Glutamatergic neuron (in vitro differentiated cells): ENCODE measurements at places on chromosomes 16 and 17. TPM values are rescaled to one million over a fixed set of nuclear protein-coding genes. Genes with fewer than 3 reads are reported as not detected.

DNA sequence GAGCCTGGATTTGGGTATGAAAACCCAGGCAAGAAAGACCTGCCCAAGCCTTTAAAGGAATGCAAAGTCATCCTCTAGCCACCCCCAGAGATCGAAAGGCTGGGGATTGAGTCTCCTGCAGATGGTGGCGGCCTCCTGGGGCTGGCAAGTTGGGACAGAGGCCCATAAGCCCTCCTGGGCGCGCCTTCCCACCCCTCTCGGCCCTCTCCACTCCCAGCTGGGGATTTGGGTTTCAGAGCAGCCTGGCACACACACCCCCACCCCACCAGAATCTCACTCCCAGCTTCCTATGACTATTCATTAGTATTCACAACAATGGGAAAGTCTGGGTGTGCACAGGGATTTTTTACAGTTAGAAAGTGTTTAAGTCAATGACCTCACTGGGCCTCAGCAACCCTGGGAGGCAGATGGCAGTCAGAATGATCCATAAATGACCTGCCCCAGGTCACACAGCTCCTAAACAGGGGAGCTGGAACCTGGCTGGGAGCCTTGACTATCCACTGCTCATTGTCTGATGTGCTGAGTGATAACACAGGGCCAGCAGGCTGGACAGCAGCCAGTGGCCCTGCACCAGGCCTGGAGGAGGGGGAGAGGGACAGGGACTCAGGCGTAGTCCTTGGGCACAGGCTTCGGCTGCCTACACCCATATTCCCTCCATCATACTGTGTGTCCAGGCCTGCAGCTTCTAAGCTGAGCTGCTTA is 12.1 kb downstream of the NHERF1 start:
- no peak for DNase-seq

DNA sequence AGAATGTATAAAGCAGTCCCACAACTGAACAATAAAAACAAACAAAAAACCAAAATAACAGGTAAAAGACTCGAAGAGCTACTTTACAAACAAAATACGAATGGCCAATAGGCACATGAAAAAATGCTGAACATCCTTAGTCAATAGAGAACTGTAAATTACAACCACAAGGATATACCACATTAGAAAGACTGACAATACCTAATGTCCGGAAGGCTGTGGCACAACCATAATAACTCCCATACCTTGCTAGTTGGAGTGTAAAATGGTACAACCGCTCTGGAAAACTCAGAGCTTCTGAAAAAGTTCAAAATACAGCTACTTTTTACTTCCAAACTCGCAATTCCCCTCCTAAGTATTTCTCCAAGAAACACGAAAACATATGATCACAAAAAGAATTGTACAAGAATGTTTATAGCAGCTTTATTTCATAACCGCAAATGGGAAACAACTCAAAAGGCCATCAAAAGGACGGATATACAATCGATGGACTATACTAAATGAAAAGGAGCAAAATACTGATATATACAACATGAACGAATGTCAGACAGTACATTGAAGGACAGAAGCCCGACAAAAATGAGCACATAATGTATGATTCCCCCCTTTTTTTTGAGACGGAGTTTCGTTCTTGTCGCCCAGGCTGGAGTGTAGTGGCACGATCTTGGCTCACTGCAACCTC is 2.3 kb downstream of the TP53 start:
- no peak for DNase-seq

The RNF112 gene
- 8.6 TPM for total RNA-seq

The PHKB gene
- total RNA-seq = 123 TPM

The RBFOX1 gene
- 30.5 TPM for total RNA-seq

DNA sequence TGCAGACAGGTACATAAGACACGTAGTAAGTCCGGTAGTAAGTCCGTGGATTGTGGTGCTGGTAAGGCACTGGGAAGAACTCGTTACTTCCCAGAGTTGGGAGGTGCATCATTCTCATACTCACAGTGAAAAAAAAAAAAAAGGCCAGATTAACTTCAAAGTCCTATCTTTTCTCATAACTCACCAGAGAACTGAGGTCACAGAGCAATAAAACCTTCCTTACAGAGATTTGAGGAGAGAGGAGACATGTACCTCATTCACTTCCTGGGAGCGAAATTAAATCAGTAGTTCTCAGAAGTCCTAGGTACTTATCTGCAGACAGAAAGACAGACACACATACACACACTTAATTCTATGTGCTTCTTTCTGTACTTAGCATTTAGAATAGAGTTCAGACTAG is 22.5 kb downstream of the MPHOSPH6 start:
- no peak for DNase-seq

DNA sequence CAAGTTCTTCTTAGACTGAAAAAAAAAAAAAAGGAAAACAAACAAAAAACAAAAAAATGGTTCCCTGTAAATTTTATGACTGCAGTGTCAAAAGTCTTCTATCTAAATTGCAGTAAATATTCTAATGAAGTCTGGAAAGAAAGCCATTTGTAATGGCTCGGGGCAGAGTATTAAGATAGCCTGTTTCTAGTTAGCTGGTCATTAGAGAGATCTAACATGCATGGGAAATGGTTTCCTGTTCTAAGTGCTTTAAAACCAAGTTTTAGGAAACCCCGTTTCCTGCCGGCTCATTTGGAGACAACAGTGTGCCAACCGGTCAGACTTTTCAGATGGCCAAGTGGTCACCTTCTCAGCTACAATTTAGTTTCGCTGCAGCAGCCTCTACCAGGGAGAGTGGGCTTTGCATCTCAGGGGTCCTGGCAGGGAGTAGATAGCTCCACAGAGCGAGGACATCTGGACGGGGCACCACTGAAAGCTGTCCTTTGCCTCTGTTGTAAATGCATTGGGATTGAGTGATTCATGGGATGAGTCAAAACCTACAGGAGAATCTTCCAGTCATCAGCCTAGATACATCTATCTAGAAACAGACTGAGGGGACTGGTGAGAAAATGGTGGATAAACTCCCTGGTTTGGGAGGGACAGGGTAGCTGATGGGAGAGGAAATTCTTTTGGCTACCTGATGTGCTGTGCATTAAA is 473.2 kb upstream of the SALL1 start:
- no peak for DNase-seq

- DNase-seq = no peak
Observed at GRCh38 chr16:54493061-54493460, 206.5 kb upstream of the IRX3 start.

The ENGASE gene
- total RNA-seq = 51.5 TPM

DNA sequence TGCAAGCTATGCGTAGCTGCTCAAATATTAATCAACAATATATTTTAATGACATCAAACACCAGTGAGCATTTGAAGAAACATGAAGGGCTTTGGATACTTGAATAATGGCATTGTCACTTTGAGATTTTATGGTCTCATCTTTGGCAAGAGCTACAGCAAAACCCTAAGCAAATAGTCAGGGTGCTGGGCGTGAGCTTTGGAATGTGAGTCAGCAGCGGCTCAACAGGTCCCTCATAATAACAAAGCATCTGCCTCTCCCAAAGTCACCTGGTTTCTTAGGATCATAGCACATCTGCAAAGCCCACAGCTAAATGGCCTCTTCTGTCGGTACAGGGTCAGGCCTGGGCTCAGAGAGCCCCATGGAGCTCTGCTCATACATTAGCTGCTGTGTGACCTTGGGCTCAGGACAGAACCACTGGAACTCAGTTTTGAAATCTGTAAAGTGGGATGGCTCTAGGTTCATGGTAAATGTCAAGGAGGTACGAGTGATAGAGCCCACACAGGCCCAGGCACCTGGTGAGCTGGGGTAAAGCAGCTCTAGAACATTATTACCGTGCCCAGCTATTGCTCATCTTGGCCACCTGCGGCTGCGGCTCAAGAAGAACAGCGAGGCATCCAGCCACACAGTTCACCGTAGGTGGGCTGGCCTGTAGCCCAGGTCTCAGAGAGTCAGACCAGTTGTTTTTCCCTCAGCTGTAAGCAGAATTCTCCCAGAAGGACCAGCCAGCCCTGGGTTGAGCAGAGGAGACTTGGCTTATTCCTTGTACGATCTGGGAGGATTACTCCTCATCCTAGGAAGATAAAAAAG is 544.5 kb upstream of the CDH11 start:
- DNase-seq = no peak

DNA sequence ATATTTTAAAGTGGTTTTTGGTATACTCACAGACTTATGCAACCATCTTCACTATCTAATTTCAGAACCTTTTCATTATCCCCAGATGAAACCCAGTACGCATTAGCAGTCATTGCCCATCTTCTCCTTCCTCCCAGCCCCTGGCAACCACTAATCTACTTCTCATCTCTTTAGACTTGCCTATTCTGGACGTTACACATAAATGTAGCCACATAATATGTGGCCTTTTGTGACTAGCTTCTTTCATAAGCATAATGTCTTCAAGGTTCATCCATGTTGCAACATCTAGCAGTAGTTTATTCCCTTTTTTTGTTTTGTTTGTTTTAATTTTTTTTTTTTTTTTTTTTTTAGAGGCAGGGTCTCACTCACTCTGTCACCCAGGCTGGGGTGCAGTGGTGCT is 28.5 kb upstream of the C17orf107 start:
- DNase-seq = no peak

DNA sequence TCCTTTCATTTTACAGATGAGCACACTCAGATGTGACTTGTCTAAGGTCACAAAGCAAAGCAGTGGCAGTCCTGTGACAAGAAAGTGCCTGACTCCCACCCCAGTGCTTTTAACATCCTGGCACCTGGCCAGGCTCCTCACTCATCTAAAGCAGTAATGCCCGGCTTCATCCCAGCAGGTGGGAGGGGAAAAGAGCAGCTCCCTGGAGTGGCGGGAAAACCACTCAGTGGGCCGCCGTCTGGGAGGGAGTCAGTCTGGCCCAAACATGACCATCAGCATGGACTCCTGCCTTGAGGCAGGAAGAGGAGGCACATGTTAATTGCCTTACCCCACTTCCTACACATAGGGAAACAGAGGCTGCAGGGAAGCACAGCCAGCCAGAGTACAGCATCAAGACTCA is 2.6 kb downstream of the PCGF2 start:
- no peak for DNase-seq

The SLC38A8 gene
- not detected for total RNA-seq

The IRF8 gene
- 1.0 TPM for total RNA-seq

GRCh38 chr16:6837722-6838121 is 494.9 kb upstream of the RBFOX1 start:
- DNase-seq = no peak

DNA sequence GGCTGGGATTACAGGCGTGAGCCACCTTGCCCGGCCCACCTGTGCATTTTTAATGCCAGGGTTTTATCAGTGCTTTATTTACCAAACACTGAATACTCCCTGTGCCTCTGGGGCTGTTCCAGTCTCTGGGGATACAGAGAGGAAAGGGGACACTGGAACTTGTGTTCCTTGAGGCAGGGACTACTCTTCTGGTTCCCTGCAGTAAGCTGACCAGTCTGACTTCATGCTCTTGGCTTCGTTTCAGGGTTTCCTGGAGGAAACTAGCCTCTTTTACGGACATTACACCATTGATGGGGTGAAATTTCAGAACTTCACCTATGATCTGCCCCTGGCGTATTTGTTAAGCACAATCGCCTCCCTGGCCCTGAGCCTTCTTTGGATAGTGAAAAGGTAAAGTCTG is 37.4 kb upstream of the COQ7 start:
- DNase-seq = no peak

DNA sequence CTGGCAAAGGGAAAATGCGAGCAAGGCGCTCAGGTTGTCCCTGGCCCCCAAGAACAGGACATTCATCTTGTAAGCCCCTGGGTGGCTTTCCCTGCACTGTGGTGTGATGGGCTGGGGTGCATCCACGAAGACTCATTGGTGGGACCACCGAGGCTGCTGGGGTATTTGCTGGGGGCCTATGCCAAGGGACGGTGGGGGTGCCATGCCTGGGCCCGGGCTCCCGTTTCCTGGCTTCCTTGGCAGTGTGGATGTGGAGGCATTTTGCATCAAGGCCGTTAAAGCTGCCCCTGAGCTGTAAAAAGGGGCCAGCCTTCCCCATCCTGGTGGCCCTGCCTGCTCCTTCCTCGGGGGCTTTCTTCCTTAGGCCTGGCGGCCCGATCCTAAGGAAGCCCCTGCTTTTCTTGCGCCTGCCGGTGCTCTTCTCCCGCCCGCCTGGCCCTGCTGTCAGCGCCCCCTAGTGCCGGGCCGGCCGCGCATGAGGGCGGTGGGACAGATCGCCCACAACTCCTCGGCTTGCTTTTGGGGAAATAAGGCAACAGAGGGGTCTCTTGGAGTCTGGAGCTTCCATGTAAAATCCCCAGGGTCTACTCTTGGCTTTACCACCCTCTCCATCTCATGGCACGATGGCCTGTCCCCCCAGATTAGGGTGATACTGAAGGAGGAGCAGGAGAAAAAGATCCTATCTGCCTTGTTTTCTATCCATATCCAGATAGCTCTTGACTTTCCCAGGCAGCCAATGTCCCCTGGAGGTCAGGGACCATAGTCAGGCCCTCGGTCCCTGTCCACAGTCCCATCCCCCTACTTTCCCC is 9.8 kb upstream of the TBX2 start:
- DNase-seq = peak; percentile 85

The PDXDC1 gene
- 81.3 TPM for total RNA-seq

DNA sequence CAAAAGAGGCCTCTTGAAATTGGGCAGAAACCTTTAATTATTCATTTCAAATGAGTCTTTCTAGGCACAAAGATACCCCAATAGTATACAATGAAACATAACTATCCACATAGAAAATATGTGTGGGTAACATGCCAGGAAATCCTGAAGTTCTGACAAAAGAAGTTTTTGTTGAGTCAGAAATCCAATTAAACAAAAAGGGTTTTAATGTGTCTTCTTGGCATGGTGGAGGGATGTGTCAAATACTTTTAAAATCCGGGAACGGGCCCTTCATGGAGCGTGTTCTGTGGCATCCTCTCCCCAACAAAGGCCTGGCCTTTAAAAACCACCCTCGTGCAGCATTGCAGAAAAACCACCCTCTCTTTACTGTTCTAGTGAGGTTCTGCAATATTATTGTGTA is 14.2 kb downstream of the CDRT4 start:
- no peak for DNase-seq

GRCh38 chr17:1783271-1783670 is 21.4 kb downstream of the SERPINF1 start:
- DNase-seq = no peak

GRCh38 chr16:71711789-71712188 is 12.7 kb downstream of the PHLPP2 start:
- DNase-seq = no peak

GRCh38 chr16:66728804-66729203 is 22.6 kb downstream of the DYNC1LI2 start:
- no peak for DNase-seq

DNA sequence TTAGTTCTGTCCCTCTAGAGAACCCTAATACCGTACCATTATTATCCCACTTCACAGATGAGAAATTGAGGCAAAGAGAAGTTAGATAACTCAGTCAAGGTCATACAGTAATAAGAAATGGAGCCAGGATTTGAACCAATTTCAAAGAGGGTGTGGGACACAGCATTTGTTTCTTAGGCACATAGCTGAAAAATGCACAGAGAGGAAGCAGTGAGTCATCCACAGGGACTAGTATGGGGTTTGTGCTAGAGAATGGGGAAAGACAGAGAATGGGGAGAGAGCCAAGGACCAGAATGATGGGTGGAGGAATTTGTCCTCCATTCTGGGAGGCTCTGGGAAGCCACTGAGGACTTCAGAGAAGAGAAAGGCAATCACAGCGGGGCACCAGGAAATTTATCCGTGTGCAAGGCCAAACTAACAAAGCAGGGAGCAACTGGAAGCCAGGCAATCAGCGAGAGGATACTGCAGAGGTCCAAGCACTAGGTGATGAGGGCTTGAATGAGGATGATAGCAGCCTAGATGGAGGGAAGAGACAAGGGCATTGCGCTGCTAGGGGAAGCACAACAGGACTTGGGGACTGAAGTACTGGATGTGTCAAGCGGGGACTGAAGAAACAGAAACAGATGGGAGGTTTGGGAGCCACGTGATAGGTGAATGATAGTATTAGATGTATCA is 78.1 kb upstream of the ZFHX3 start:
- DNase-seq = no peak

GRCh38 chr17:10726196-10726595 is 3.6 kb downstream of the TMEM220 start:
- DNase-seq = no peak
